ENCODE measurements at places on chromosomes 7 and 10. TPM values are rescaled to one million over a fixed set of nuclear protein-coding genes. Genes with fewer than 3 reads are reported as not detected.

The DENND11 gene
- total RNA-seq = 37.6 TPM

The ANXA8L1 gene
- total RNA-seq = not detected

The OPN1SW gene
- total RNA-seq = not detected

The PIP gene
- not detected for total RNA-seq

GRCh38 chr10:57395923-57396322 lies 871.8 kb downstream of the IPMK start:
- DNase-seq = no peak

GRCh38 chr7:29177963-29178600 lies 16.5 kb upstream of the CHN2 start:
- no peak for DNase-seq

- no peak for DNase-seq
These were observed 470.8 kb upstream of the FOXK1 start for GRCh38 chr7:4211261-4211660.

GRCh38 chr10:84269773-84270172 lies 24.9 kb downstream of the RGR start:
- DNase-seq = no peak

- DNase-seq = peak; percentile 71
These were observed 4.7 kb upstream of the SPAG6 start for GRCh38 chr10:22340329-22341189.

DNA sequence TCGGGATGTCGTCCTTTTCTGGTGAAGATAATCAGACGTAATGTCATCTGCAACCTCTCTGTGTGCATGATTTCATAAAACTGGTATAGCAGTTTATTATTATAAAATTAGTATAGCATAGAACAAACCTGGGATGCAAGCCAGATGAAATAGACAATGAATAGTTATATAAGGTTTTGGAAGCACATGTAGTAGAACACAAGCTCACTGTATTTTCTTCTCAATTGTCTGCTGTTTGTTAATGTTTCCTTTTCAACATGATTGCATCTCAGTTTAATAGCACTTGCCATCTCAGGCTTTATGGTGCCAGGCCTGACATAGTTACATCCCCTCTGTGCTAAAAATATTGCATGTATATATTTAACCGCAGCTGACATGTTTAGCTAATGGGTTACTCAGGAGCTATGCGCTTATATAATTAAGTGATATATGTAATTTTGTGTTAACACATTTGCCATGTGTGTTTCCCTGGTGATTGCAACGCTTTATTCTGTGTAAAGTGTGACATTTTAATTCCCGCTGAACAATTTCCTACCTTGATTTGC lies 132.7 kb downstream of the ARID5B start:
- DNase-seq = no peak

- DNase-seq = peak; percentile 20
These were observed 15.3 kb downstream of the NKX2-3 start for GRCh38 chr10:99548041-99548530.

DNA sequence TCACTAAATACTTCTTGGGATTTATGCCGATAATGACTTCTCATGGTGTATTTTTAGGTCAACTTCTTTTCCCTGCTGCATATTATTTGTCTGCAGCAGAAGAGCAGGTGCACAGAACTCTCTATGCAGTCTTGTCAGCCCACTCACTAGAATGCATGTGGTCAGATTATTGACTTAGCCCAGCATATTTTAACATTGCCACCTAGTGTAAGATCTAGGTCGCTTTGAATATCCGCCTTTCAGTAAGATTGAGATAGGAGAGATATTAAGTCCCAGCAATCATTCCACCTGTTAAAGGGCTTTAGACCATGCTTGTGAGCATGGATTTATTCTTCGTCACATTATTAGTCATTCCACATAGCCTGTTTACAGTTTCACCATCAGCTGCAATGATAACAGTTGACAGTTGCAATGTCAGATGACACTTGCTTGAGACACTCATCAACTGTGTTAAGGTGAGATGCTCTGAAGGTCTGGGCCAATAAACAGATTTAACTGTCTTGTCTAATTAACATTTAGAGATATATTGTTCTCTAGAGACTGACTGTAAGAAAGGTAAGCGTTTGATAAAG lies 491.7 kb downstream of the ARL4A start:
- no peak for DNase-seq

GRCh38 chr7:122123746-122124145 lies 20.3 kb downstream of the AASS start:
- no peak for DNase-seq

DNA sequence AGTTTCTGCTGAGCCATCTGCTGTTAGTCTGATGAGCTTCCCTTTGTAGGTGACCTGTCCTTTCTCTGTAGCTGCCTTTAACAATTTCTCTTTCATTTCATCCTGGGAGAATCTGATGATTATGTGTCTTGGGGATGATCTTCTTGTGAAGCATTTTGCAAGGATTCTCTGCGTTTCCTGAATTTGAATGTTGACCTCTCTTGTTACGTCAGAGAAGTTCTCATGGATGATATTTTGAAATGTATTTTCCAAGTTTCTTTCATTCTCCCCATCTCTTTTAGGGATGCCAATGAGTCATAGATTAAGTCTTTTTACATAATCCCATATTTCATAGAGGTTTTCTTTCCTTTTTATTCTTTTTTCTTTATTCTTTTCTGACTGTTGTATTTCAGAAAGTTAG lies 184.2 kb upstream of the BET1 start:
- no peak for DNase-seq

DNA sequence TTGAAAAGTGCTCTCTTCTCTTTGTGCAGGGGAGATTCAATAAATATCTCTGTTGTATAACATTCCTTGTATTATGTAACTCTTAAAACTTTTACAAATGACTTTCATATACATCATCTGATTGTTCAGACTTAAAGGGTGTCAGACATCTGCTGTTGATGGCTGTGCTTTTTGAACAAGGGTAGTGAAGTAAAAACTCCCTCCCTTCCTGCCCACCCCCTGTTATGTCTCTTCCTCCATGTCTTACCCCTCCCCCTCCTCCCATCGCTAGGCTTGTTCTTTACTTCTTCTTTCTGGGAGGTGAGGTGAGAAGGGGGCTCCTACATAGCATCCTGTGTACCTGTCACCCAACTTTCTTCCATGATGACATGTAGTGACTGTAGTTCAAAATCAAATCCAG lies 23.4 kb upstream of the ABCB4 start:
- no peak for DNase-seq
